CD4-positive, alpha-beta T cell treated with Interleukin-15 for 4 hours (primary cell): ENCODE measurements at places on chromosomes 3 and 15.

DNA sequence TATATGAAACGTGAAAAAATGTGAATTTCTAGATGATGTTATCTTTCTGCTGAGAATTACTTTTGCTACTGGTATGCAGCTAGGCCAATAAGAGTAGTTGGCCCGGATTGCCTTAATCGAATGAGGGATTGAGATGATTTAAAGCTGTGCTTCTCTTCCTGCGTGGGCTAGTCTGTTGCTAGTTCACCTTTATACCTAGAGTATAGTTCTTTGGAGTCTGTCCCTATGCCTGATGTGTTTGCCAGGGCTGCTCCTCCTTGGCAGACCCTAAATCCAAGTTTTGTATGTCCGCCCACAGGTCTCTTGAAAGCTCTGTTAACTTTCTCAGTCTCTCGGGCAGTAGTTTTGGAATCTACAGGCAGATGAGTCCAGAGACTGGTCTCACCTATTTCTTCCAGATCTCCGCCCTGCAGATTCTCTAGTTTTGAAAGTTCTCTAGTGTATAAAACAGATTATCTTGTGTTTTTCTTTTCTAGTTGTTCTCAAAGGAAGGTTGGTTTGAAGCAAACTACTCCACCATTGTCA is 64.9 kb downstream of the MEF2A start:
- DNase-seq = no peak

- DNase-seq = no peak
Measured at GRCh38 chr3:36707623-36708409, 56.5 kb downstream of the DCLK3 start.

GRCh38 chr15:99322643-99323405 is 71.5 kb downstream of the LRRC28 start:
- DNase-seq = no peak

DNA sequence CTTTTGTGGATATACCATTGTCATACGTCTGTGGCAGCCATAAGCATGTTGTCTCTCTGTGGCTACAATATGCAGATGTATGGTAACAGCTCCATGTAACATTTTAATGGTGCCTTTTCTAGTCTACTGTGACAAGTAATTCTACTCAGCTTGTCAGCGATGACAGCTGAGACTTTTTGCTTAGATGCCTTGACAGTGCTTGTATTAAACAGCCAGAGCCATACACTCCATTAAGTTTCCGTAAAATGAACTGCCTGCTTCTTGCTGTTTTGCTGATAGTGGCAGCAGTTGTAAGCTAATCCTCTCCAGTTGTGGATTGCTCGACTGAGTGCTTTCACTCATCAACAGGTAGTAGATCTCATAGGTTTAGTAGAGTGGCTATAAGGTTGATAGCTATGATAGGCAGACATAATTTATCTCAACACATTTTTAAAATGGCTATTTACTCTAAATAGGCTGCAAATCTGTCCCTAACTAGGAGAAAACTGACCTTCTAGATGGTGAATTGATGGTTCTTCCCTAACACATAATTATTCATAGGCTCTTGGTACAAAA is 260.2 kb upstream of the NAALADL2 start:
- no peak for DNase-seq

GRCh38 chr3:141862279-141862816 is 14.1 kb upstream of the ATP1B3 start:
- DNase-seq = no peak

DNA sequence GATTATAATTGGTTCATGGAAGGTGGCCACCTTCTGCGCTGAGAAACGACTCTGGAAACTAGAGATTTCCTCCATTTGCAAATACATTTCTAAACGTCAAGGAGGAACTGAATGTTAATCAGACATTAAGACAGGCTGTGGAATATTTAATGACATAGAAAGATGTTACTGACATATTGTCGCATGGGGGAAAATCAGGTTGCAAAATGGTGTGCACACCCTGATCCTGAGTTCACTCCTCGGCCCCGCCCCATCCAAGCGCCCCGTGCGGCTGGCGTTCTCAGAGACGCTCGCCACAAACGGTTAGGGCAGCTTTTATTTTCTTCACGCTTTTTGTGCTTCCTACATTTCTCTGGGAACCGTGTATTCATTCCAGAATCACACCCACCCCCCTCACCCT is 10.7 kb downstream of the H1-8 start:
- no peak for DNase-seq
